ENCODE measurements at places on chromosomes 1 and 21.

DNA sequence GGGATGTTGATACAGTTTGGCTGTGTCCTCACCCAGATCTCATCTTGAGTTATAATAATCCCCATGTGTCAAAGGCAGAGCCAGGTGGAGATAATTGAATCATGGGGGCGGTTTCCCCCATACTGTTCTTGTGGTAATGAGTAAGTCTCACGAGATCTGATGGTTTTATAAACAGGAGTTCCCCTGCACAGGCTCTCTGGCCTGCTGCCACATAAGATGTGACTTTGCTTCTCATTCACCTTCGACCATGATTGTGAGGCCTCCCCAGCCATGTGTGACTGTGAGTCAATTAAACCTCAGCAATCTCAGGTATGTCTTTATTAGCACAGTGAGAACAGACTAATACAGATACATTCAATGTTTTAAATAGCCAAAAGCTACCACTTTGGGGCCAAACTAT is 41.1 kb downstream of the SLC35F3 start:
- DNase-seq: no peak

GRCh38 chr1:927748-928147 is 4.0 kb downstream of the SAMD11 start:
- no peak for DNase-seq

GRCh38 chr1:208051651-208052050 is 140.7 kb upstream of the CD34 start:
- no peak for DNase-seq

DNA sequence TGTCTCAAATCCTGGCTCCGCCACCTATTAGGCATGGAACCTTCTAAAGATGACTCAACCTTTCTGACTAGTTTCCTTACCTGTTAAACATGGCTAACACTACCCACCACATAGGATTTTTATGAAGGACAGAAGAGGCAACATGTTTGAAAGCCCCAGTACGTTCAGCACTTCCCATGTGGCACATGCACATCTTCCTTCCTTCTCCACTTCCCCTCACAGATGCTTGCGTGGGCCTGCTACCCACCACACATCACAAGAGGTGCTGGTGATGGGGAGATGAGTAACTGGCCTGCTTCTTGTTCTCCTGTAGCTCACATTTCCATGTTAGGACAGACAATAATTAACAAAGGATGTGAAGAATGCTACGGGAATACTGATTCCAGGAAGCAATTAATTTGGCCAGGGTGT is 7.1 kb downstream of the ZBTB21 start:
- no peak for DNase-seq

DNA sequence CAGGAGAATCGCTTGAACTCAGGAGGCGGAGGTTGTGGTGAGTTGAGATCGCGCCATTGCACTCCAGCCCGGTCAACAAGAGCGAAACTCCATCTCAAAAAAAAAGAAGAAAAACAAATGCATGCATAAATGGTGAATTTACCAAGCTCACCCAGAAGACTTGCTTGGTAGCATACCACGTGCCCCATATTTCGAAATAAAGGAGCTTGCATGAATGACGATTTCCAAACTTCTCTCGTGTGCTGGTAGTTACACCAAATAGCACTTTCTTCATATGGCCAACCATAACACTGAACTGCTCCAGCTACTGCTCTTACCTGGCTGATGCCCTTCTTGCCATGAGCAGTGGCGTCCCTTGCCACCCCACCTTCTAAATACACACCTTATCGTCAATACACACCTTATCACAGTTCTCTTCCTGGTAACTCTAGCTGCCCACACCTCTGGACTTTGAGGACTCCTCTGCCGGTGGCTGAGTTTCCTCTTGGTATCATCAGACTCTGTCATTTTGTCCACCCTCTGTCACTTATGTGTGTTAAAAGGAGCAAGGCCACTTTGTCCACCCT is 2.8 kb downstream of the DOP1B start:
- DNase-seq: no peak

- no peak for DNase-seq
Observed at GRCh38 chr1:8520483-8520966, 202.6 kb downstream of the SLC45A1 start.

GRCh38 chr1:221998186-221998612 is 256.3 kb upstream of the DUSP10 start:
- DNase-seq: no peak

DNA sequence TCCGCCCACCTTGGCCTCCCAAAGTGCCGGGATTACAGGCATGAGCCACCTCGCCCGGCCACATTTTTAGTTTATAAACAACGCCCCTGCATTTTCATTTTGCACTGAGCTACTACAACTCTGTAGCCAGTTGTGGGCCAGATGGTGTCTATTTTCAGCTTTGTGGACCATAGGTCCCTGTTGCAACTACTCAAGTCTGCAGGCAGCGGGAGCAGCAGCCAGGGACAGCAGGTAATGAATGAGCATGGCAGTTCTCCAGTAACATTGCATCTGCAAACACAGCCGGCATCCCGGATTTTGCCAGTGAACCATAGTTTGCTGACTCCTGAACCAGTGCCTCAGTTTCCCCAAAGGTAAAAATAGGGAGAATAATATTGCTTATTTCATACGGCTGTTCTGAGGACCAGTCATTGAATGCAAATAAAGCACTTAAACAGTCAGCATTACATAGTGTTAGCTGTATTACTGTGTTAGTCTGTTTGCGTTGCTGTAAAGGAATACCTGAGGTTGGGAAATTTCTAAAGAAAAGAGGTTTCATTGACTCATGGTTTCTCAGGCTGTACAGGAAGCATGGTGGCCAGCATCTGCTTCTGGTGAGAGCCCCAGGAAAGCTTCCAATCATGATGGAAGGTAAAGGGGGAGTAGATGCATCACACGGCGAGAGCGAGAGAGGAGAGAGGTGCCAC is 65.5 kb upstream of the SLC45A1 start:
- DNase-seq: no peak

GRCh38 chr1:52153010-52153409 is 11.1 kb downstream of the ZFYVE9 start:
- DNase-seq: no peak

DNA sequence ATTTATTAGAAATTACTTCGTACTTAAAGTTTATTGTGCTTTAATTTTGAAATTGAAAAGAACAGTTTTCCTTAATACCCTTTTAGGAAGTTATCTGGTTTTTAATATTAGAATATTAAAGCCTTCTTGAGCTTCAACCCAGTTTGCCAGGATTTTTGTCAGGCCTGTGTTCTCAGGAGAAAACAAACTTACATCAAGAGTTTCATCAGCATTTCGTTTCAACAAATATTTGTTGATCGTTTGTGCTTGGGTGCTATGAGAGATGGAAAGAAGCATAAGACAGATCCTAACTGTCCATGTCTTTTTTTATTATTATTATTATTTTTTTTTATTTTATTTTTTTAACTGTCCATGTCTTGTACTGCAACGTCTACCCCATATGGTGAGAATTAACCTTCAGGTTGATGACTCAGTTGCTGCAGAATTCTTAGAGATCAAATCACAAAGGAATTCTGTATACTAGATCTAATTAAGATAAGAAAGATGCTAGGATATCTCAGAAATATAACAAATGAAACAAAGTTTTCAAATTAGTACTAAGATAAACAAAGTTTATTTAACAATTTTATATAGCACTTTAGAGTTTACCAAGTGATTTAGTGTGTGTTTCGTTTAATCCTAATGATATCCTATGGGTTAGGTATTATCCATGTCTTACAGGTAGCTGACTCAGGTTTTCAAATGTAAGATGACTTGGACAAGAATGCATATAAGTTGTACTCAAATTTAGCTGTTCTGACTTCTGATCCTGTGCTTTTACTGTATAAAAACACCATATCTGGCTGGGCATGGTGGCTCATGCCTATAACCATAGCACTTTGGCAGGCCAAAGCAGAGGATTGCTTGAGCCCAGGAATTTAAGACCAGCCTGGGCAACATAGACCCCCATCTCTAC is 14.3 kb downstream of the FBXO28 start:
- DNase-seq: no peak

GRCh38 chr1:52139817-52140540 is 1.9 kb upstream of the ZFYVE9 start:
- DNase-seq: no peak

DNA sequence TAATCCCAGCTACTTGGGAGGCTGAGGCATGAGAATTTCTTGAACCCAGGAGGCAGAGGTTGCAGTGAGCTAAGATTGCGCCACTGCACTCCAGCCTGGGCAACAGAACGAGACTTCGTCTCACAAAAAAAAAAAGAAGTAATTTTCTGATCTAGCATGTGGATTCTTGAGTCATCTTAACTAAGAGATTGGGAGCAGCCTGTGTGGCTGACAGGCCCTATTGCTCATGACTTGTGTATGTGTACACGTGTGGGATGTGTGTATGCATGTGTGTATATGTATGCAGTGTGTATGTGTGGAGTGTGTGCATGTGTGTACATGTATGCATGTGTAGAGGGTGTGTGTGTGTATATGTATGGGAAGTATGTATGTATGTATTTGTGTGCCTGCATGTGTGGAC is 29.5 kb downstream of the DOP1B start:
- DNase-seq: no peak

GRCh38 chr1:47738560-47739182 is 258.5 kb downstream of the TRABD2B start:
- no peak for DNase-seq

- DNase-seq: no peak
Observed at GRCh38 chr1:168373869-168374268, 93.2 kb downstream of the TBX19 start.

DNA sequence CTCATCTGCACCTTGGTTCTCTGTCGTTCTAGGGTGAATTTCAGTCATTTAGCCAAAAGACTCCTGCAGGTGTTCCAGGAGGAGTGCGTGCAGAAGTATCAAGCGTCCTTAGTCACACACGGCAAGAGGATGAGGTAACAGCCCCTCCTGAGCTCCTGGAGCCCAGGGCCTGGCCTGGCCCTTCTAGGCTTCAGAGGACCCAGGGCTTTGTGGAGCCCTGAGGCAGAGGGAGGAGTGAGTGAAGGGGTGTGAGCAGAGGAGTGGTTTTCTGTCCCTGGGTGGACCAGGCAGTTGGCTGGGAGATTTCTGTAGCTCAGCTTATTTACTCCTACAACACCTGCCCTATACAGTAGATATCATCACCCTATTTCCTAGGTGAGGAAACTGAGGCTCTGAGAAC is 15.7 kb upstream of the RASSF5 start:
- DNase-seq: no peak

DNA sequence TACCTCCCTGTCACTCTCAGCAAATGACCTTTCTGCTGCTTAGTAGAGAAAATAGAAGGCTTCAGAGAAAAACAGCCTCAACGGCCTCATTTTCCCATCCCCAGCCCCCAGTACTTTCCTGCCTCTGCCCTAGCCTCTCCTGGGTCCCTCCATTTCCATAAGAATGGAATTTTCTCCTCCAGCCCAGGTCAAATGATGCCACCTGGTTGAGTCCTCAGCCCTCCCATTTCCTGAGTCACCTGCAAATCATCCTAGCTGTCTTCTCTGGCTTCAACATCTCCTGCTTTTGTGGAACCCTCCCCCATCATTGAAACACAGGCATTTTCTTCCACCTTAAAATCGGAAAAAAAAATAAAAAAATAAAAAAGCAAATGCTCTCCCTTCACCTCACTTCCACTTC is 35.1 kb downstream of the OLIG1 start:
- DNase-seq: no peak

DNA sequence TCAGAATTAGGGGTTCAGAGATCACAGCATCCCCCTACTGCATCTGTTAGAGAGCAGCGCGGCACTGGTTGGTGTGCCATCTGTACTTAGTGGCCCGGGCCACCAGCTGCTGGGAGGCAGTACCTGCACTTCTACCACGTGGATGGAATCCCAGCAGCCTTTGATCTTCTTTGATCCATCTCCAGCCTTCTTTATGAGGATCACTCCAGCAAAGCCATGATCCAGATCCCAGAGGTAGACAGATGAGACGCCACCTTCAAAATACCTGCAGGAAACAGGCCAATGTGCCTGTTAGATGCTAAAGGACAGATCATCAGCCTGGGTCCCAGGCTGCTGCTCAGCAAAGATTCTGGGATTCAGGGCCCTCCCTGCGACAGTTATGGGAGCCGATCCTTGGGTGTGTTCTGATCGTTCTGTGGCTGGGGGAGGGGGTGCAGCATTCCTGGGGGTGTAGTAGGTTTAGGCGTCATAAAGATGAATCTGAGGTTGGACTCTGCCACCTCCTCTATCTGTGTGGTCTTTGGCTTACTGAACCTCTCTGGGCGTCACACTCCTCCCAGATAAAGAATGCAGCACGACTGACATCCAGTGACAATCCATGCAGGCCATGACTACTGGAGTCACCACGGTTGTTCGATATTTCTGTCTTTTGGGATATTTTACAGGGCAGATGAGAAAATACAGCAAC is 45.3 kb downstream of the SLC66A1 start:
- no peak for DNase-seq

DNA sequence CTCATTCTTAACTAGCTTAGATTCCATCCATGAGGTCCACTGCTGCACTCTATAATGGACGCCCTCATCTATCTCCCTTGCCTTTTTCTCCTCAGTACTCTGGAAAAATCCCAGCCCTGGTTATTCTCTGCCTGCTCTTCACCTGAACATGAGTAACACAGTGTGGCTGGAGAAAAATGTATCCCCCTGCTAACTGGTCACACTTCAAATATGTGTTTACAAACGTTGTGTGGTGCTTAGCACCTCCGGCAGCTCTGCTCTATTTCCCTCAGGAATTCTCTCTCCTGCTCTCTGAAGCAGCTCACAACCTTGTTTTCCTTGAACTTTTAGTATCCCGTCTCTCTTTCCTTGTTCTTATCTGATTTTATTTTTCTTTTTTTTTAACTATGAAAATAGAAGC is 4.1 kb downstream of the SCCPDH start:
- no peak for DNase-seq

- DNase-seq: no peak
Observed at GRCh38 chr1:237851210-237851845, 39.4 kb downstream of the ZP4 start.

DNA sequence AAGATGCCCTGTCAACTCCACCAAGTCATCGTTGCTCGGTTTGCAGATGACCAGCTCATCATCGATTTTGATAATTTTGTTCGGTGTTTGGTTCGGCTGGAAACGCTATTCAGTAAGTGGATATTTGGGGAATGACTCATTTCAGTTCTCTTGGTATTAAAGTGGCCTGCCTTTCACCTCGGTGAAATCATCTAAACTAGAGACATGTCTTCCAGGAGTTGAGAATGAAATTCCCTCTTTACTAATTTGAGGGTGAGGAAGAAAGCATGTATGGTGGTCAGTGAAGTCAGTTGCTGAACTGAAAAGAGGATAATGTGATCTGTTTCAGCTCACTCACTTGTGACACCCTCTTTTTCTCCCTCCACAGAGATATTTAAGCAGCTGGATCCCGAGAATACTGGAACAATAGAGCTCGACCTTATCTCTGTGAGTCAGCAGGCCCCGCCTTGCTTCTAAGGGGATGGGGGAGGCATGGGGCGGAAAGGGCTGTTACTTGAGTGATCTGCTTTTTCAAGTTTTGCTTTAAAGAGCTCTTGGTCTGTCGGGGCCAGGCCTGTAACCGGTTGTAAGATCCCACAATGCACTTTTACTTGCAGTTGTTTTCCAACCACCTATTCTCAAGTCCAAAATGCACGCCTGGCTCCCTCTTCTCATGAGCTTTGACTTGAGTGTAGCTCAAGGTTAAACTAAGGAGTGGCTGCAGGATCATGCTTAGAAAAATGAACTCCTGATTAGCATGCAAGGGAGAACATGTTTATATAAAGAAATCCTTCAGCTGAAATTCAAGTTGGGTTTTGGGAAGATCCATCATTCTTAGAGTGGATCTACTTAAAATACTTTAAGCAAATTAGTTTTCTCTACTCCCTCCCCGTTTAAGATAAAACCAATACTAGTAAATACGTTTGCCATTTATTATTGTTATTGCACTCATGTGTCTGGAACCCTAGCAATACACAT is 59.8 kb downstream of the CAPN2 start:
- DNase-seq: no peak
